ENCODE measurements at places on chromosomes 16 and 17.
A peak's percentile ranks its signal among the peaks of the same experiment; 100 is the strongest.

DNA sequence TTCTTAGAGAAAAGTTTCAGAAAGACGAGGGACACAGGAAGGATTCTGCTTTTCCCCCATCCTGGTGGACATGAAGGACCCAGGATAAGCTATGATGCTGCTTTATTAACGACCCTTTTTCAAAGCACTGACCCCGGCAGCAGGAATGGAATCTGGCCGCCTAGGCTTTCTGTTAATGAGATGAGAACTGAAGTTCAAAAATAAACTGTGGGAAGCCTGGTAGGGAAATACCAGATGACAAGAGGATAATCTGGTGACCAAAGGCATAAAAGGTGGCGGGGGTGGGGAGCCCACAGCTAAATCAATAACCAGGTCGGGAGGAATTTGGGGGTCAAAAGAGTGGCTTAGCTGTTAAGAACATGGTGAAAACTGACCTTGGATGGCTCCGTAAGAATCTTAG lies 171.0 kb downstream of the XYLT1 start:
- DNase-seq = no peak

DNA sequence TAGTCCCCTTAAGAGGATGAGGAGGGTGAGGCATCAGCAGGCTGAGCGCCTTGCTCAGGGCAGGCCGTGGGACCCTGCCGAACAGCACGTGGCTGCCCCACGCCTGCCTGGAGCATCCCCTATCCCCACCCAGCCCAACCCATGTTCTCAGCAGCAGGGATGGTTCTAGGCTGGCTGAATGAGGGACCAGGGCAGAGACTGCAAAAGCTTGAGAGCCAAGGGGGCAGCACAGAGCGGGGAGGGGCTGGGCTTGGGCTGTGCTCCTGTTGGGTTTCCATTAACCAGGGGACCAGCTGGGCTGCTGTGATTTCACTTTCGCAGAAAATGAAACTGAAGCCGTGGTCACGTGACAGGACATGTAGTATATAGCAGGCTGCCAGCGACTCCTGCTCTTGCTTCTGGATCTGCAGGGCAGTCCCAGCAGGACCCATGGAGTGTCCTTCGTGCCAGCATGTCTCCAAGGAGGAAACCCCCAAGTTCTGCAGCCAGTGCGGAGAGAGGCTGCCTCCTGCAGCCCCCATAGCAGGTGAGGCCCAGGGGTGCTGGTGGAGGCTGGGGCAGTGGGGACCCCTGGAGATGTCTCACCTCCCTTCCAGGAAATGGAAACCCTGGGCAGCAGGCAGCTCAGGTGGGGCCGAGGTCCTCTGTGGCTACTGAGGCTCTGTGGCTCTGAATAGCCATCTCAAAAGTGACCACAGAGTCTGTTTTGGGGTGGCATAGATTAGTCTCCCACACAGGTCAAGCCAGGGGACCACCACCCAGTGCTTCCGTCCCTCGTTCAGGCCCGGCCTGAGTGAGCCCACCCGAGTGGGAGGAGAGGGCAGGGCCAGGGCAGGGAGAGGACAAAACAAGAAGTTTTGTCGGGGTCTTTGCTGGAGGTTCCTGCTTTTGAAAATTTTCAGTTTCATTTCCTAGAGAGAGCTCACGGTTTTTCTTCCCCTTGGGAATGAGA lies 2.9 kb downstream of the RNF213 start:
- peak; percentile 87 for DNase-seq

DNA sequence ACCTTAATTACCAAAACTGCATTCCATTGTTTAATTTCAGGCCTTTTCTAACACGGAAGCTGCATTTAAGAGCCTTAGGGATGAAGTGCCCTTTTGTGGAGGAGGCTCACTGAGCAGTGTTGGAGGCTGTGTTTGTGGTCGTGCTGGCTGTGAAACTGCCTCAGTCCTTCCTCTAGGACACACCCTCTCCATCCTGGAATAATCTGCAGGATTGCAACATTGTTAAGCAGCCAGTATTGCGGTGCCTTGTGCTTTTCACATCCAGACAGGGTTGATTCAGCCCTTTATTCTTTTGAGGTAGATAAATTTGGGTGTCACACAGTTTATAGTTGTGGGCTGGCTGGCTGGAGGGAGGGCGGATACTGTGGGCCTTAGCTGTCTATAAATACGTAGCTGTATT lies 141.6 kb downstream of the CDRT15L2 start:
- DNase-seq = no peak

DNA sequence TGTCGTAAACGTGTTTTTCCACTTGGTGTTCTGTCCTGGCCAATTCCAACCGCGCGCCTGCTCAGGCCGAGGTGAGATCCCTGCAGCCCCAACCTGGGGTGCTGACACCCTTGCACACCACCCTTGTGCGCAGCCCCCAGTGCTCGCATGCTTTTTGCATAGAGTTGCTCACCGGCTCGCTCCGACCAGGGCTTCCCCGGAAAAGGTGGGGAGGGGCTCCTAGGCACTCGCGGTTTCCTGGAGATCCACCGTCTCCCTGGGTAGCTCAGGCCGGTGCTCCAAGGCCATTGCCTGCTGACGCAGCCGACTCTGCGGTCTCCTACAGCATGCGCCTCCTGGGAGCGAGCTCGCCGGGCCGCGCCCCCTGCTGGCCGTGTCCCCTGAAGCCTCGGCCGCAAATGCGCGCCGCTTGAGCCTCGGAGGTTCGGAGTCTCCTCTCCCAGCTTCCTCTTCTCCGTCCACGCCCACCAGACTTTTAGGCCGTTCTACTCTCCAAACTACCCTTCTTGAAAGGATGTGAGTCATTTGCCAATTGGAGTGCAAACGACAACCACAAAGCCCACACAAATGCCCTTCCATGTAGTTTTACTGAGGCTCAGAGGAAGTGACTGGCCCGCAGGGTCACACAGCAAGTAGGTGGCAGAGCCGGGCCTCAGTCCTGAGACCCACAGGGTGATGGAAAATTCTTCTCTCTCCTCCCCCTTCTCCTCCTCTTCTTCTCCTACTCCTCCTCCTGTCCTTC lies 7.2 kb upstream of the PDP2 start:
- DNase-seq = peak; percentile 86

- DNase-seq = no peak
Observed at GRCh38 chr16:75109732-75110243, 6.8 kb downstream of the LDHD start.

- no peak for DNase-seq
Observed at GRCh38 chr17:63426917-63427308, 19.2 kb downstream of the CYB561 start.

DNA sequence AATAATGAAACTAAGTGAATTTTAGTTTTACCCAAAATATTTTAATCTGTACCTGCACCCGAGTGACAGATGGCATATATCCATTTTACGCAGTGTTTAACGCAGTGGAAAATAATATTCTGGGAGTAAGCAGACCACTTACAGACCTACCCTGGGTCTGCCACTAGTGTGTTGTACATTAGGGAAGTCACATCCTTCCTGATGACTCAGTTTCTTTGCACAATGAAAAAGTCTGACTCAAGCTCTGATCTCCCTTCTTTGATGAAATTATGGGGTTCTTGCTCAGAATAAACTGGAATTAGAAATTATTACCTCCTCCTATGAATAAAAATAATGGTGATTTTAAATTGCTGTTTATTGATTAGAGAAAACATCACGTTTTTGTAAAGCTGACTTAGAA lies 123.2 kb upstream of the AXIN2 start:
- no peak for DNase-seq

DNA sequence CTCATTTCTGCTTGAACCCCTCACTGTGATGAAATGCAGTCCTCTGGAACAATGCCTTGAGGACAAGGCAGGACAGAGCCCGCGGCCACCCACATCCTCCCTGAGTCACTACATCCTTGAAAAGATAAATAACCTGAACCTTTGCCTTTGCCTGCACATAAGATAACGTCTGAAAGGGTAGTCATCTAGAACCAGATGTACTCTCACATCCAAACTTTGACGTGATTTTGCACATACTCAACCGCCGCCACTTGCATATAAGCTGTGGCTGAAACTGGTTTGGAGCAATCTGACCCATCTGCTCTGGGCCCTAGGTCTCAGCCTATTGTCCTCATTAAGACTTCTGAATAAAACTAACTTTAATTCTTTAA lies 252.1 kb downstream of the PHKB start:
- no peak for DNase-seq

- no peak for DNase-seq
Observed at GRCh38 chr17:68707031-68707430, 105.9 kb upstream of the FAM20A start.

DNA sequence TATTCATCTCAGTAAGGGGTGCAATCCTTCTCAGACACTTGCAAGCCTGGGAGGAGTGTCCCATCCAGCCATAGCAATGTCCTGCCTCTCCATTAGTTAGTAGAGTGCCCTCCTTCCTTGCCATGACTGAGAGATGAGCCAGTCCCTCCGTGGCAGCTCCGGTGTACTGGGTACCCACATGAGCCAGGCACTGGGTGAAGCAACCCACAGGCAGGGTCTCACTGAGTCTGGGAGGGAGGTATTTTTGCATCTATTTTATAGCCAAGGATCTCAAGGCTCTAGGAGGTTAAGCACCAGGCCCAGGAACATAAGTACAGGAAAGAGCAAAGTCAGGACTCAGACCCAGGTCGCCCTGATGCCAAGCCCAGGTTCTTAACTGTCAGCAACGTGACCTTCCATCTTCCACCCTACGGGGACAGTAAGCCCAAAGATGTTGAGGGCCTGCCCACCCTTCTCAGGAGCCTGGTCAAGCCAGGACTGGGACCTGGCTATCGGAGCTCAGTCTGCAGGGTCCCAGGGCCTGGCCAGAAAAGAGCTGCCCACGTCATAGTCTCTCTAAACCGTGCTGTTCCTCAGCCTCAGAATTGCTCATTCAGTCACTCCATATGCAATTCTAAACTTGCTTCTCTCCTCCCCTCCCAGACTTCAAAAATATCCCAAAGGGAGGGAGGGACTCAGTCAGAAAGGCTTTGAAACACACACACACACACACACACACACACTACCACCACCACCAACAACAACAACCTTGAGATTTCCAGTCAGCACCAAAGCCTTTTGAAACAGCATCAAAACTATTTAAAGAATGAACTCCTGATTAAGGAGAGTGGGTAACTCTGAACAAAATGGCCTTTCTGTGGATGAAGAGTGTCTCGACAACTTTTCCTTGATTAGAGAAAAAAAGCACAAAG lies 16.6 kb downstream of the NOS2 start:
- DNase-seq = no peak

DNA sequence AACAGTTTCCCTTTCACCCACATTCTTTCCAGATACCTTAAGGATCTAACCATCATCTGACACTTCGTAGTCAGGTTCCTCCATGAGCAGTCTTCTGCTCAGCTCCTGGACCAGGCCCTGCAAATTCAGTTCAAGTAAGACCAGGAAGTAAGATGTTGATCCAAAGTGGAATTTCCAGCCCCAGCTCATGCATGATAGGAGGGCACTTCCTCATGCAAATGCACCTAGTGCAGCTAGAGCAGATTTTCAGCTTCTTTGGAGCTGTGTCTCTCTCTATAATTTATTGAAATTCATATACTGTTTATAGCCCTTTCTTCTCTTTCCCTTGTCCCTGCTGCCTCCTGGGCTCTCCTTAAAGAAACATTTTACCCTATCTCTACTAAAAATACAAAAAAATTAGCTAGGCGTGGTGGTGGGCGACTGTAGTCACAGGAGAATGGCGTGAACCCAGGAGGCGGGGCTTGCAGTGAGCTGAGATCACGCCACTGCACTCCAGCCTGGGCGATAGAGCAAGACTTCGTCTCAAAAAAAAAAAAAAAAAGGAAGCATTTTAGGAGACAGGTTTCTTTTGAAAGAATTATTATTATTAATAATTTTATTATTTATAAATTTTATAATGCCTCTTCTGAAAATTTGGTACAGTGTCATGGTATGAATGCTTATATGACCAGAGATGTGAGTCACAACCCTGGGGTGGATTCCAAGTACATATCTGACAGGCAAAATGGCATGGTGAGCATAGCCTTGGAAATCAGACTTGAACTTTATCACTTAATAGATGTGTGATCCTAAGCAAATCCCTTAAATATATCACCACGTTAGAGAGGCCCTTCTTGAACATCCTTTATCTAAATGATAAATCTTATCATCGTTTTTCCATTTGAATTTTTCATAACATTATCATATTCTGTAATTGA lies 94.3 kb downstream of the SSH2 start:
- DNase-seq = no peak

DNA sequence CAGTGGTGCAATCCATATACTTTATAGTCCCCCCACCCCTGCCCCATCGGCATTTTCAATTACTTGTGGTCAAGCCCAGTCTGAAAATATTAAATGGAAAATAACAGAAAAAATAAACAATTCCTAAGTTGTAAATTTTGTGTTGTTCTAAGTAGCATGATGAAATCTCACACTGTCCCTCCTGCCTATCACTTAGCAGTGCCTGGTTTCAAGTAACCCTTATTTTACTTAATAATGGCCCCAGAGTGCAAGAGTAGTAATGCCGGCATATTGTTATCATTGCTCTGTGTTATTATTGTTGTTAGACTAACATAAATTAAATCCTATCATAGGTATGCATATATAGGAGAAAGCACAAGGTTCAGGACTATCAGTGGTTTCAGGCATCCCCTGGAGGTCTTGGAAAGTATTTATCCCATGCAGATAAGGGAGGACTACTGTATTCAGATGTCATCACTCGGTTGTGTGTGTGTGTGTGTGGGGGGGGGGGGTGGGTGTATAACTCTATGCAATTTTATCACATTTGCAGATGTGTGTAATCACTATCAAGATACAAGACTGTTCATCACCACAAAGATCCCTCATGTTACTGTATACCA lies 9.3 kb downstream of the UBE2G1 start:
- no peak for DNase-seq
